ENCODE measurements at places on chromosomes 16 and 17.

DNA sequence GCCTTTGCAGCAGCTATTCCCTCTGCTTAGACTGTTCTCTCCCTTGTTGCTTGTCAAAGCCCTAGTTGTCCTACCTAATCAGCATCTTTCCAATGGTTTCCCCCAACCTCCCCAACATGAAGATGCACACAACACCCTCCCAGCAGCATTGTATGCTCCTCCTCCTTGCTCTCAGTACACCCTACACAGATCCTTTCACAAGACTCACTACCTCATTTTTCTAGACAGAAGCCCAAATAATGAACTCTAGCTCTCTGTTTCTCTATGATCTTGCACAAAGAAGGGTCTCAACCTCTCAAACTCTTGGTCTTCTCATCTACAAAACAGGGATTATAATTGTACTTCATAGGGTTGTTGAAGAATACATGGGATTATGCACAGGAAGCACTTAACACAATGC, 19.4 kb downstream of the PSME3IP1 start:
- DNase-seq = no peak

GRCh38 chr17:30211371-30211770, 24.1 kb downstream of the SLC6A4 start:
- no peak for DNase-seq

DNA sequence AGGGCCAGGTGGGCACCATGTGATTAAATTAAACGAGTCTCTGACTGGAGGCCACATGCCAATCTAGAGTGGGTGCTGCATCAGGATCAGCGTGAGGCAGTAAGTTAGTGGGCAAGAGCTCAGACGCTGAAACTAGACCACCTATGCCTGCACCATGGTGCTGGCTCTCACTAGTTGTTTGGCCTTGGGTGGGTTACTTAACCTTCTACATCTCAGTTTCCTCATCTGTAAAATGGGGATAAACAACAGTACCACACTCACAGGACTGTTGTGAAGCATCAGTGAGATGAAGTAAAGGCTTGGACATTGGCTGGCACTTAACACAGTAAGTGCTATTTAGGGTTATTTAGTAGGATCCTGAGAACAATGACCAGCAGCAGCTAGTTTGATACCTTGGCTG, 5.9 kb downstream of the NDUFAB1 start:
- DNase-seq = no peak

DNA sequence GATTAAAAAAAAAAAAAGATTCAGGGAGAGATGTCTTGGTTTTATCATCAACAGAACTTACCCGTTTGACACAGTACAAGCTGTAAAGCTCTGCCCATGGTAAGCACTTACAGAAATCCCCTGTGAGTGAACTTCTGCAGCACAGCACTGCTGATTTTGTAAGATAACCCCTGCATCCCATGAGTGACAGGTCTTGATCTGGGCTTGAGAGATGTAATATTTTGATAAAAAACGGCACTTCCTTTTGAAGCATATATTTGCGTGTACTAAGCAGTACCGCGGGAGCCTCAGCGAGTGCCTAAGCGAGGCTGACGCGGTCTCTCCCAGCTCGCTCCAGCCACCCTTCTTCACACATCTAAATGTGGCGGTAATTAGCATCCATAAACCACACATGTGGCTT, 50.5 kb downstream of the IKZF3 start:
- peak; percentile 53 for DNase-seq

- DNase-seq = no peak
Observed at GRCh38 chr17:67779098-67779672, 46.1 kb upstream of the BPTF start.

Data from activated CD4-positive, alpha-beta T cell treated with anti-CD3 and anti-CD28 coated beads, Interleukin-2, amount 50 U/mL, for 24 hours (primary cell).